HCT116 (cell line): ENCODE measurements at places on chromosomes 13 and 19. TPM values are rescaled to one million over a fixed set of nuclear protein-coding genes. Genes with fewer than 3 reads are reported as not detected.

GRCh38 chr19:1257475-1258162 lies 9.2 kb downstream of the MIDN start:
- H3K27me3 ChIP-seq = no peaks in the 10 kb centered on the region
- H3K27ac ChIP-seq = peak overlapping the region; percentile 90
- peaks cover 94% of the 10 kb centered on the region for H3K4me1 ChIP-seq

DNA sequence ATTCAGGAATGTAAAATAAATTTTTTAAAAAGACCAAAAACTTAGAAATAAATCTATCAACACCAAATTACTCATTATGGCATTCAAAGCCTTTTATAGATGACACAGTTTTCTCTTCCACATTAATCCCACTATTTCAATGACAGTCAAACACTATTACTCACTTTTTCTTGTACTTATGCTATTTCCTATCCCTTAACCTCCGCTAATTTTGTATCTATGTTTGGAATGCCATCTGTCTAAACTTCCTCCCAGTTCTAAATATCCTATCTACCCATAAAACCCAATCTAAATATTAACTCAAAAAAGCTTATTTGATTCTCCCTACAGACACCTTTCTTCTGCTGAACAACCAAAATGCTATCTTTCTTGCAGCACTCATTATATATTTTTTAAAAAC lies 203.5 kb downstream of the ENOX1 start:
- no peaks in the 10 kb centered on the region for H3K4me1 ChIP-seq
- DNase-seq = no peak
- H3K36me3 ChIP-seq = no peaks in the 10 kb centered on the region
- no peak overlapping the region for H3K4me3 ChIP-seq

GRCh38 chr13:23858546-23858945 lies 30.7 kb downstream of the MIPEP start:
- no peaks in the 10 kb centered on the region for H3K27me3 ChIP-seq
- no peaks in the 10 kb centered on the region for H3K4me1 ChIP-seq
- DNase-seq = no peak
- H3K27ac ChIP-seq = no peak overlapping the region
- H3K36me3 ChIP-seq = no peaks in the 10 kb centered on the region
- no peak overlapping the region for H3K4me3 ChIP-seq

DNA sequence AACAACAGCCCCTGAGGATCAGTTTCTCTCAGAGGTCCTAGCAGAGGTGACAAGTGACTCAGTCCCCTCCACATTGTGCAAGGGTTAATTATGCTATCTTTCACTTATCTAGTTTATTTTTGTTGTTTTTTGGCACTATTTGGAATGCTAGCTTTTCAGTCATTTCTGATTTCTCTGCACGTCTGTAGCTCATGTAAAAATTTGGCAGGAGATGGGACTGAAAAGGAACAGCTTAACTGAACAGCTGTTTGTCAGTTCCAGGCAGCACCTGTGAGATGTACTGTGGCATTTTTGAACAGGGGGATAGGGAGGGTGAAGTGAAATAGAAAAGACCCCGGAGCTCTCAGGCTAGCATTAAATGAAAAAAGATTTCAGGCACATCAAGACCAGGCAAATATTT lies 313.5 kb downstream of the SUCLA2 start:
- H3K27ac ChIP-seq = no peak overlapping the region
- no peaks in the 10 kb centered on the region for H3K4me1 ChIP-seq
- no peak for DNase-seq
- no peaks in the 10 kb centered on the region for H3K36me3 ChIP-seq

DNA sequence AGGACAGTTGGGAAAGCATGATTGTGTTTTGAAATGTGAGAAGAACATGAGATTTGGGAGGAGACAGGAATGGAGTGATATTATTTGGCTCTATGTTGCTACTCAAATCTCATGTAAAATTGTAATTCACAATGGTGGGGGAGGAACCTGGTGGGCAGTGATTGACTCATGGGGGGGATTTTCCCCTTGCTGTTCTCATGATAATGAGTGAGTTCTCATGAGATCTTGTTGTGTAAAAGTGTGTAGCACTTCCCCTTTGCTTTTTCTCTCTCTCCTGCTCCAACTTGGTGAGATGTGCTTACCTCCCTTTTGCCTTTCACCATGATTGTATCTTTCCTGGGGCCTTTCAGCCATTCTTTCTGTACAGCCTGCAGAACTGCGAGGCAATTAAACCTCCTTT lies 1261.0 kb upstream of the ATXN8OS start:
- H3K36me3 ChIP-seq = no peaks in the 10 kb centered on the region
- no peak overlapping the region for H3K4me3 ChIP-seq
- no peaks in the 10 kb centered on the region for H3K4me1 ChIP-seq
- no peaks in the 10 kb centered on the region for H3K27me3 ChIP-seq

DNA sequence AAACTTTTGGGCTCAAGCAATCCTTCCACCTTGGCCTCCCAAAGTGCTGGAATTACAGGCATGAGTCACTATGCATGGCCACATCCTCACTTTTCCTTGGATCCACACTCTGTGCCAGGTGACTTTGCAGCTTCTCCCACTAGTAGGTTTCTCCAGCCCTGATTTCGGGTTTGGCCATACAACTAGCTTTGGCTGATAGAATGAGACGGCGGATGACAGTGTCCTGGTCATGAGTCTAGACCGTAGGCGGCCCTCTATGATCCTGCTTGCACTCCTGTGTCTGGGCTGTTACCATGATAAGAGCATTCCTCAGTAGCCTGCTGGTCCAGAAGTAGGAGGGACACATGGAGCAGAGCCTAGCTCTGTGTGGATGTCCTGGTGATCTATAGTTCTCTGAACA lies 112.5 kb upstream of the KL start:
- no peaks in the 10 kb centered on the region for H3K27me3 ChIP-seq
- no peaks in the 10 kb centered on the region for H3K36me3 ChIP-seq
- H3K4me1 ChIP-seq = peaks cover 3% of the 10 kb centered on the region; the same call in 1 of the 2 replicates
- H3K4me3 ChIP-seq = no peak overlapping the region

- no peaks in the 10 kb centered on the region for H3K27me3 ChIP-seq
- H3K4me1 ChIP-seq = peaks cover 16% of the 10 kb centered on the region
- H3K36me3 ChIP-seq = peaks cover 4% of the 10 kb centered on the region; the same call in 1 of the 2 replicates
- H3K27ac ChIP-seq = no peak overlapping the region
Observed at GRCh38 chr13:27962982-27963381, 6.1 kb downstream of the CDX2 start.

GRCh38 chr13:76466043-76466442 lies 420.2 kb downstream of the KCTD12 start:
- H3K27ac ChIP-seq = no peak overlapping the region
- H3K4me1 ChIP-seq = no peaks in the 10 kb centered on the region
- no peak overlapping the region for H3K4me3 ChIP-seq
- H3K27me3 ChIP-seq = no peaks in the 10 kb centered on the region

DNA sequence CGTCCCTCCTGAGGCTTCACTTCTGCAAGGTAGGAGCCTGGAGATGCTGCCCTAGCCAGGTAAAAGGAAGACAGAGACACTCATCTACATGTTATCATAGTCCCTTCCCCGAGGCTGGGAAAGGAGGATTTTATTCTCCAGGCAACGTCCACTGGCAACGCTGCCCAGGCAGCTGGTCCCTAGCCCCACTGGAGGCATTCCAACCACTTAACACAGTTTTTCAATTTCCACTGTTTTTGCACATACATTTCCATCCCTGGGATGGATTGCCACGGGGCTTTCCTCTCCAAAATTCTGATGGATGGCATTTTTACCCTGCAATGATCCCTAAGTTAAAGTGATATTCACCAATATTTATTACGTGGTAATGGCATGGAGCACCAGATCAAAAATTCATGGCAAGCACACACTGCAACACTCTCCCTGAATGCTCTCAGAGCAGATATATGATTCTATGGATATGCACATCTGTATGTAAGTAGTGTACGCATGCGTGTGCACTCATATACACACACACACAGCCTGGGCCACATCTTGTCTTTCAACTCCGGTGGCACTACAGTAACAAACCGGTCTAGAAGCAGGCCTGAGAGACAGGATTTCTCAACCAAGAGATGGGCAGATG lies 322.3 kb upstream of the TSHZ3 start:
- no peaks in the 10 kb centered on the region for H3K4me1 ChIP-seq
- no peaks in the 10 kb centered on the region for H3K36me3 ChIP-seq
- DNase-seq = no peak
- no peak overlapping the region for H3K27ac ChIP-seq

DNA sequence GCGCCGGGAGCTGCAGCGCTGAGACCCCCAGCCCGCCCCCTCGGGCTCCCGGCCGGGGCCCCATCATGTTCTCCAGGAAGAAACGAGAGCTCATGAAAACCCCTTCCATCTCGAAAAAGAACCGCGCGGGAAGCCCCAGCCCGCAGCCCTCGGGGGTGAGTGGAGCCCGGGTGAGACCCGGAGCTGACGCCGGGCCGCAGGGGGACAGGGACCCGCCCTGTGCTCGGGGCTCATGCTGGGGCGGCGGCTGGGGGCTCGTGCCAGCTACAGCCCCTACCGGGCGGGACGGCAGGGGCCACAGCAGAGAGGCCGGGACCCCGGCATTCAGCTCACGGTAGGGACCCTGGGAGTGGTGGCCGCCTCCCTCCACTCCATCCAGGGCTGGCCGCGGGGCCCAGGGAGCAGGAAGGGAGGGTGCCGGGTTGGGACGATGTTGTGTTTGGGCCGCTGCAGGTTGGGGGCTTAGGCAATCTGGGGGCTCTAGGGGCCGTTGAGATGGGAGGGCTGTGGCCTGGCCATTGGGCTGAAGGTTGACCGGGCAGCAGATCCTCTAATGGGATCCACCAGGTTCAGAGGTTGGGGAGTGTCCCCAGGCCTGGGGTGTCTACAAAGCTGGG lies 482 bp downstream of the ARHGAP45 start:
- H3K4me1 ChIP-seq = peaks cover 34% of the 10 kb centered on the region
- peak overlapping the region; percentile 64 for H3K4me3 ChIP-seq
- H3K27me3 ChIP-seq = no peaks in the 10 kb centered on the region
- DNase-seq = no peak

GRCh38 chr19:4089400-4089908 lies 22.8 kb upstream of the ZBTB7A start:
- H3K36me3 ChIP-seq = no peaks in the 10 kb centered on the region
- H3K4me3 ChIP-seq = no peak overlapping the region
- no peak for DNase-seq
- no peaks in the 10 kb centered on the region; the same call in 1 of the 2 replicates for H3K4me1 ChIP-seq

DNA sequence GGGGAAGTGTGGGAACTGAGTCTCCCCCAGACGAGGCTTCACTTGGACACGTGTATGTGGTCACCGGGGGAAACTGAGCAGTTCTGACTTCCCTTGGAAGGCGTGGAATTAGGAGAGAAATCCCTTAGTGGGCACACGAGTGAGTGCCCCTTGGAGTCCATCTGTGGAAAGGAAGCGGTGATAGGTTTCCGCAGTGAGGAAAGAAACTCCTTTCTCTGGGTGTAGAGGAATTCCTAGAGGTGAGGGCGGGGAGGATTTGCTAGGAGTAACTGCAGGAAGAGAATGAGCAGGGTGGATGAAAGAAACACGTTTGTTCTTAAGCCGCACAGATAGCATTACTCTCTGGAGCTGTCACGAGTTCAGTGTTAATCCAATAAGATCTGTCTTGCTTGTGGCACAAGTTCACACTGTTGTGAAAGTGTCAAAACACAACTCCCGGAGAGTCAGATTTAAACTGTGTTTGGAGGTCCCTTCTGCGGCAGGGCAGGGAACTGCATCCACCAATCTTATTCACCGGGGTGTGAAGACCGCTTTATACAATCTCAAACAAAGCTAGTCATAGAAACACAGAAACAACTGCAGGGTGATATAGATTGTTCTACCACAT lies 1.2 kb downstream of the KL start:
- H3K4me1 ChIP-seq = no peaks in the 10 kb centered on the region
- DNase-seq = no peak
- H3K4me3 ChIP-seq = no peak overlapping the region
- H3K36me3 ChIP-seq = no peaks in the 10 kb centered on the region
- H3K27me3 ChIP-seq = peaks cover 11% of the 10 kb centered on the region

DNA sequence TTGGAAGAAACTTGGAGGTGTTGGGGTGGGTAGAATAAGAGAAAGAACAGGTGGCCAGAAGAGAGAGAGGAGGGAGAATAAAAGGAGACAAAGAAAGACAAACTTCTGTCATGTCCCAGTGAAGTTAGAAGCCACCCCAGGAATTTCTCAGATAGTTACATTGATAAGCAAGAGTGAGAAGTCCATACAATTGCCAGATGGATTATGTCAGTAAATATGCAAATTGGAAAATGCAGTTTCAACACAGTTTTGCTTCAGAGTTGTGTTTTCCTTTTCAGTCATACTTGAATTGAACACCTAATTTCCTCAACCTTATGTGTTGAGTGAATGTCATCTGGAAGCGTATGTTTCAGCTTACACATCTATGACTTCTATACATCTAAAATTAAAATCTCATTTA lies 139.2 kb downstream of the RXFP2 start:
- H3K27me3 ChIP-seq = 0 out of 2 replicates have a peak, but pooled peaks cover 3% of the 10 kb centered on the region
- H3K36me3 ChIP-seq = no peaks in the 10 kb centered on the region
- H3K4me3 ChIP-seq = no peak overlapping the region
- no peak for DNase-seq
- H3K4me1 ChIP-seq = no peaks in the 10 kb centered on the region

- peaks cover 5% of the 10 kb centered on the region; the same call in 1 of the 2 replicates for H3K4me1 ChIP-seq
- no peak overlapping the region; the same call in 1 of the 2 replicates for H3K27ac ChIP-seq
- H3K27me3 ChIP-seq = no peaks in the 10 kb centered on the region
- no peak overlapping the region for H3K4me3 ChIP-seq
- DNase-seq = peak; percentile 29
- peaks cover 49% of the 10 kb centered on the region; the same call in 1 of the 2 replicates for H3K36me3 ChIP-seq
Observed at GRCh38 chr19:1618157-1619093, 13.2 kb upstream of the UQCR11 start.

- H3K27ac ChIP-seq = peak overlapping the region; percentile 99
- DNase-seq = no peak
- H3K36me3 ChIP-seq = peaks cover 4% of the 10 kb centered on the region
- peak overlapping the region; percentile 59 for H3K4me3 ChIP-seq
Observed at GRCh38 chr19:1266129-1266915, 2.8 kb upstream of the CIRBP start.

GRCh38 chr19:35388277-35389054 lies 17.6 kb downstream of the GPR42 start:
- no peak for DNase-seq
- H3K36me3 ChIP-seq = no peaks in the 10 kb centered on the region
- no peaks in the 10 kb centered on the region for H3K27me3 ChIP-seq
- H3K4me1 ChIP-seq = peaks cover 8% of the 10 kb centered on the region
- no peak overlapping the region for H3K4me3 ChIP-seq

DNA sequence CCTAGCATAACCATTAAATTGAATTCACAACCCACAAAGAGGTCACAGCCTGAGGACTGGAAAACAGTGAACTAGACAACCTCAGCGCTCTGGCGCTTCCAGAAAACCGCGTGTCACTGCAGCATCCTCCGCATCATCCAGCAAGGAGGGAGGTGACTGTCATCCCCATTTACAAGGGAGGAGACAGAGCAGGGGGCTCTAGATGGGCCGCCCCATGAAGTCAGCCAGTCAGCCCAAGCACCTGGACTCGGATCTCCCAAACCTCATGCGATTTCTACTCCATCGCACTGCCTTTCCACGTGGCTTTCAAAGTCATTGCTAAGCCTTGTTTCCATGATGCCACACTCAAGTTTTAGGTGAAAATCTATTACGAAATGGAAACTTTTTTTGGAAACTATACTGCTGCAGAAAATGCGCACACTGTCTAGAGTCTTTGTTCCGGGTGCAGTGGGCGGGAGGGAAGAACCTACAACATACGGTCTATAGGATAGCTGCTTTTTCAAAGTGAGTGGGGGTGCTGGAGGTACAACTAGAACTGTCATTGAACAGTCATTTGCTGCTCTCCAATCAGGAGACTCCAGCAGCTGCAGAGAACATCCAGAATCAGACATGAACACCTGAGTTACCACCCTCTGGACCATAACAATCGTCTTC lies 2.8 kb downstream of the AP3D1 start:
- H3K4me1 ChIP-seq = peaks cover 25% of the 10 kb centered on the region; the same call in 1 of the 2 replicates
- no peaks in the 10 kb centered on the region; the same call in 1 of the 2 replicates for H3K36me3 ChIP-seq
- DNase-seq = no peak
- no peaks in the 10 kb centered on the region for H3K27me3 ChIP-seq
- H3K27ac ChIP-seq = no peak overlapping the region
- no peak overlapping the region for H3K4me3 ChIP-seq

Gene LGALS4
- total RNA-seq = 0.86 TPM

Gene ZNF526
- 13.1 TPM for total RNA-seq

Gene NAT14
- total RNA-seq = 55.3 TPM

Gene SUPT5H
- 120 TPM for total RNA-seq

Gene ZNF154
- 0.10 TPM for total RNA-seq

Gene TMEM221
- 3.4 TPM for total RNA-seq
